Psoas muscle (tissue), 8 donors: ENCODE measurements at places on chromosomes 3 and 15. TPM values are rescaled to one million over a fixed set of nuclear protein-coding genes. Genes with fewer than 3 reads are reported as not detected.

- DNase-seq: no peak
Observed at GRCh38 chr3:11356269-11356668, 84.1 kb downstream of the ATG7 start.

Gene ANKUB1
- not detected for total RNA-seq

Gene REC114
- not detected for total RNA-seq

DNA sequence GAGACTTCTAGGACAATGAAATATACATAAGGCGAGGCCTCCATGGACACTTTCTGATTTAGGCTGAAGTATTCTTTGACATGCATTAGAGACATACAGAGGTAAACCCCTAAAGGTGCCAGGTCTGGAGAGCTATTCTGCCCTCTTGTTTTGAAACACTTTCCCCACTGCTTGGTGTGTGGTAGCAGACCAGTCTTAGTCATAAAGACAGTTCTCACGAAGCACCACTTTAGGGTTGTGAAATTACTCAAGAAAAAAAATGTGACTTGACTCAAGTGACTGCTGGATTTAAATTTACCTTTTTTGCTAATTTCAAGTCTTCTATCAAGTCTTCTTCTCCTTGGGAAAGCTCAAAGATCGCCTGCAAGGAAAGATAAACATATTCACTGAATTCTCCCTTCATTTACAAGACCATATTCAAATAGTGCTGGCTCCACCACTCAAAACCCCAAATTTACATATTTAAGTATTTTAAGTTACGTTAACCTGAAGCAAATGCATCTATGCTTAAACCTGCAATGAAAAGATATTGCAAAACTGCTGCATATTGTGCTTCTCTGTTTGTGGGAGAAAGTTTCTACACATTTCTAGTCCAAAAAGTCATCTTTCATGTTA, 48.4 kb downstream of the ARHGEF3 start:
- no peak for DNase-seq

DNA sequence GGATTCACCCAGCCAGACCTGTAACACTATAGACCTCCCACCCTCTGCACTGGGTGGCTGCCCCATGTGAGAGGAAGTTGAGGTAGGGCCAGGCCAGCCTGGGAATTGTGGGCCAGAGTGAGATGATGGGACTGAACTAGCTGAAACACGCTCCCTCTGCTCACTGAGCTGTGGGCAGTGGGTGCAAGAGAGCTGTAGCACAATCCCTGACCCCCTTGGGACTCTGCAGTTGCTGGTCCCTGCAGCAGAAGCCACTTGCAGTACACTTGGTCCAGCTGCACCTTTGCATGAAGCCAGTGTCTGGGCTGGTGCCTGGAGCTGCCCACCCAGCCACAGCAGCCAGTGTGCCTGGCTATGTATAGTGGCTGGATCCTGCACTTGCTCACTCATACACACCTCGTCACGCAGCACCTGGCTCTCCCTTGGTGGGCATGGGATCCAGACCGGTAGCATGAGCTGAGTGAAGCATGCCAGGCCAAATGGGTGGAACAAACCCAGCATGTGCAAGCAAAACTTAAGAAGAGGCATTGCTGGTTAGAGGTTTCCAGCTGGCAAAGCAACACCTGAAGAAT, 805.7 kb upstream of the GBE1 start:
- DNase-seq: no peak

- no peak for DNase-seq
Observed at GRCh38 chr3:133412183-133413132, 12.6 kb downstream of the BFSP2 start.

Gene CPLX3
- not detected for total RNA-seq

Gene SPSB4
- 1.9 TPM for total RNA-seq

DNA sequence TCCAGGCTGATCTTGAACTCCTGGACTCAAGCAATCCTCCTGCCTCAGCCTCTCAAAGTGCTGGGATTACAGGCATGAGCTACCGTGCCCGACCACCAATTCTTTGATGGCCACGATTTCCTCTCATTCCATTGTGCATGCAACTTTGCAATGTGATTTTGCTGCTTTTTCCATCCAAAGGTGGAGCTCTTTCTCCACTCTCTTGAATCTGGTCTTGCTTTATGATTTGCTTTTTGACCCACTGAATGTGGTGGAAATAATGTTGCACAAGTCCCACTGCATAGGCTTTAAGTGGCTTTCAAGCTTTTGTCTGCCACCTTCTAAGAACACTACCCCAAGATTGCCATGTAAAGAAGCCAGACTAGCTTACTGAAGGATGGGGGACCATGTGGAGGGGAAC, 10.6 kb downstream of the RPS27L start:
- no peak for DNase-seq

DNA sequence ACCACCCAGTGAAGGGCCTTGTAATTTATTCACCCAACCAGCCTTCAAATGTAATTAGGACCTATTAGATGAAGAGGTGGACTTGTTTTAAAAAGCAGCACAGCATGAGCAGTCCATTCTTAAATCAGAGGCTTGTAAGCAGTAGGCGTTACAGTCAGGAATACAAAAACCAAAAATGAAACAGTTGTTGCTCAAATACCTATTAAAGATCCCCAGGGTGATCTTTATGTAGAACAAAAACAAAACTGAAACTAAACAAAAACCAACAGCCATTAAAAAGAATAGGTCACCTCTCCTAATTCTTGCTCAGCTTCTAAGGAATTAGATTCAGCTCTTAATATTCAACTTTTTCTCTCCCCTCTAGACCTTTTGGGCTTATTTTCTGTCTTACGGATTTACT, 104.9 kb upstream of the ST8SIA2 start:
- no peak for DNase-seq

DNA sequence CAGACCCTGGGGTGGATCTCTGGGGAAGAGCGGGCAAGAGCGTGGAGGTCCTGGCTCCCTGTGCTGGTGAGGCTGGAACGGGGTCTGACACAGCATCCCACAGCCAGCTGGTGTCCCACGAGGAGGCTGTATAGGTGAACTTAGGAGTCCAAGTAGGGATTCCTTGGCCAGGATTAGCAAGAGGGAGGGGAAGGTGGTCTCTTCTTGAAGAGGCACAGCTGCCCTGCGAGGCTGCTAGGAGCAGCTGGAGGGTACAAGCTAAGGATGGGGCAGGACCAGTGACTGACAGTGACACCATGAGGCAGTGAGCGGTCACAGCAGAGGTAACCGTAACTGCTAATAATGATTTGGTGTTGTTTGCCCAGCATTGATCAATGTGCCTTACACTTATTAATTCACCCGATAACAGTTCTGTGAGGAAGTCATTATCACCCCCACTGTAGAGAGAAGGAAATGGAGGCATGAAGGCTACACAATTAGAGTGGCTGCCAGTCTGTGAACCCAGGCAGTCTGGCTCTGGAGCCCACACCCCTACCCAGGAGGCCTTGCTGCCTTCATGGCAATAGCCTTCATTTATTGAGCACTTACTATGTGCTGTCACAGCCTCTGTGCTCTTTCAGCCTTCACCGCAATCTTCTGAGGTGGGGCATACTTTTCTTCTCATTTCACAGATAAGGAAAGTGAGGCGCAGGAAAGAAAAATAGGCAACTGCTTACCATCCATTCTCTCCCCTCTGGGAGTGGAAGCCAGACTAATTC, 59.4 kb downstream of the TMEM44 start:
- DNase-seq: peak; percentile 26

GRCh38 chr3:99960941-99961340, 143.3 kb downstream of the CMSS1 start:
- DNase-seq: no peak

Gene PRR23C
- total RNA-seq: not detected

Gene CLRN1
- total RNA-seq: not detected

- DNase-seq: no peak
Observed at GRCh38 chr3:39753391-39753790, 56.0 kb upstream of the MYRIP start.

Gene PP2D1
- total RNA-seq: not detected

Gene CD80
- total RNA-seq: 0.22 TPM

- peak; percentile 54 for DNase-seq
Observed at GRCh38 chr15:50113992-50114780, 4.8 kb downstream of the ATP8B4 start.

DNA sequence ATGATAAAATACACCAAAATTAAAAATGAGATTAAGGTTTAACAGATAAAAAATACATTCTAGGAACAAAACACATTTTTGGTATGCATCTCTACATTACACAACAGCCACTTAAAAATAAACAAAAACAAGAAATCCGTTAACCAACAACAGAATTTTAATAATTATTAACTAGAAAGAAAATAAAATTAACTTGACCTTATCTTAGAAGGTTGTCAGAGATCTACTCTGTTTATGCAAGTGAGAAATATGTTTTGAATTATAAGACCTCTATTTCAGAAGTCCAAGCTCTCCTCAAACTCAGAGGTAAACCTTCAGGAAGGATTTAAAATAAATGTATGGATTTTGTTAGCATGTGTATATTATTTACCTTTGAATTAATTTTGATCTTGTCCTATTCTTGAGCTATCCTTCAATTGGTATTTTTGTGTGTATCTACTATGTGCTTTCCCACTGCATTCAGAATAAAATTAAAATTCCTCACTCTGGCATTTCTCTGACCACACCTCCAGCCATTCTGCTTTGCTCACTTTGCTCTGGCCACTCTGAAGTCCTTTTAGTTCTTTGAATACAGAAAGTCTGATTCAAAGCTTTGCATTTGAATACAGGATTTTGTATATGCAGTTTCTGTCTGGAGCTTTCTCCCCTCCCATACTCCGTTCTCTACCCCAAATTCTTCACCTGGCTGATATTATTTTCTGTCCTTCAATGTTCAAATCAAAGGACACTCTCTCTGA, 352.0 kb downstream of the ZBTB20 start:
- DNase-seq: no peak

- peak; percentile 30 for DNase-seq
Observed at GRCh38 chr3:123026565-123027291, 835 bp downstream of the SEMA5B start.

- DNase-seq: no peak
Observed at GRCh38 chr3:174158674-174159073, 700.5 kb upstream of the NAALADL2 start.

- DNase-seq: no peak
Observed at GRCh38 chr3:128436214-128436613, 30.5 kb downstream of the DNAJB8 start.

Gene SEMA3G
- 6.0 TPM for total RNA-seq

Gene ARRDC4
- 25.2 TPM for total RNA-seq

GRCh38 chr3:70805061-70805889, 492.8 kb upstream of the MDFIC2 start:
- no peak for DNase-seq

GRCh38 chr15:56076640-56077039, 83.2 kb upstream of the NEDD4 start:
- DNase-seq: no peak

Gene CPN2
- total RNA-seq: not detected

DNA sequence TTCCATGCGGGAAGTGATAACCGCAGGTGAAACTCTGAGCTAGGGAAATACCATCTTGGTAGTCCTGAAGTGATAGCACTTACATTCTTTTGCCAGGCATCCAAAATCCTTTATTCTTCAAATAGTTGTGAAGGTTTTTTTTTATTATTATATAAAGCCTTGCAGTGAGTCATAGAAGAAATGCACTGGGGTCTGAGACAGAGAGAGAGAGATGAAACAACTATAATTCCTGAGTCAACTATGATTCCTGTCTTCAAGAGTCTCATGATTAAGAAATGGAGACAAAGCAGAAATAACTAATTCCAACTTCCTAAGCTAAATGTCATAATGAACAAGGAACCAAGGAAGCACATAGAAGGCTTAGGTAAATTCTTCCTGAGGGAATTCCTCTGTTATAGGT, 495.6 kb downstream of the LPP start:
- no peak for DNase-seq

Gene CPA3
- 1.5 TPM for total RNA-seq

Gene COL6A5
- not detected for total RNA-seq

DNA sequence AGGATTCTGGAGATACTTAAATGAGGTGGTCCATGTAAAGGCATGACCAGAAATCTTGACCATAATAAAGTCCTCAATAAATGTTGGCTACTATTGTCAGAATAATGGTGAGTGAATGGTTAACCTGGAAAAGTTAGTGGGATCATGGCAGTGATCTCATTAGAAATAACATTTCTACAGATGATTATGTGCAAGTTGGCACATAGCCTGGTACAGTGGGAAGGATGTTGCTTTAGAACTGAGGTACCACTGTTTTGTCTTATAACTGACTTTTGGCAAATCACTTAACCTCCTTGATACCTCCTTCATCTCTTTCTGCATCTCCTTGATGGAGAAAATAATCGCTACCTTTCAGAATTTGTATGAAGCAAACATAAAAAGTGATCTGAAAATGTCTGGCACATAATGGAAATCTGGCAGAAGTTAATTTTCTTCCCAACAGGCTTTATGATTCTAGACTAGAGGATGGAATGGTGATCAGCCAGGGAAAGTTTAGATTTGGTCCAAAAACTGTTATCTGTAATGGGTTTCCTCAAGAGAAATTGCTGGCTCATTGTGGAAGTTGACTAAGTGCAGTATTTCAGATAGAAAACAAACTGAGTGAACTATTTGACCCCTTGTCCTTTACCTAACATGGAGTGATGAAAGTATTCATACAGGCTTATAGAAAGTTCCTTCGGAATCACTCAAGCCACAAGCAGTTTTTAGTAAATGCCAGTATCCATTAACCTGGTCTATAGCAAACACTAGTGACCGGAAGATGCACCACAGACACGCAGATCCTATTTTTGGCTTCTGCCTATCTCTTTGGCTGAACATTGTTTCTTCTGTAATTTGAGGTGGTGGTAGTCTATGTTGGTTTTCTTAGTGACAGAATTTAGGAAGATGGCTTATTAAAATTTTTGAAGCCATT, 449.6 kb upstream of the TGFBR2 start:
- no peak for DNase-seq

Gene WDR93
- not detected for total RNA-seq

DNA sequence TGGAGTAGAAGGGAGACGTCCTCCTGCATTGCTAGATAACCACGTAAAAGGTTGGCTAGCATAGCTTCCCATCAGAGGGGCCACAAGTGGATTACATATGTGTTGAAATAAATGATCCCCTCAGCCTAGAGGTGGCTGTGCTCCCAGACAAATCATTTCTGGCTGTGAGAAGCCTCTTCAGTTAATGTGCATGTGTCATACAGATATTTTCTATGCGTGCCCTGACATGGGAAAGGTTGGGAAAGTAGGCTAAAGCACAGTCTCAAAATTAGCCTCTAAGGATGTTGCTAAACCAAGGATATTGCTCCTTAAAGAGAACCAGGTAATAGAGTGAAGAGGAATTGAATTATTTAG, 17.8 kb downstream of the USP3 start:
- no peak for DNase-seq
